ENCODE measurements at places on chromosomes 2 and 18.

DNA sequence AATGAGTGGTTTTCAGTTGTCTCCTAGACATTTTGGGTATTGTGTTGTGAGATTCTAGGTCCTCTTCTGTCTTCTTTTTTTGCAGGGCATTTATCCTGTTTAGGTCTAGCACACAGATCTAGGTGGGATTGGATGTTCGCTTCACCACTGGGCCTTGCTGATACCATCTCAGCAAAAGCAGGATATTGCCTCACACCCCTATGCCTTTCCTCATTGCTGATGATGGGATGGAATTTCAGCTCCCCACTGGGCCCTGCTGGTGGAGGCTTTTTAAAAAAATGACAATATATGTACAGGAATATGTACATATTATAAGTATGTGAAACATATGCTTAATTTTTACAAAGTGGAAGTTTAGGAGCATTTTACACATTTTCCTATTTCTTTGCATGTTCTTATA is 5.4 kb upstream of the TOGARAM2 start:
- DNase-seq, result no peak

DNA sequence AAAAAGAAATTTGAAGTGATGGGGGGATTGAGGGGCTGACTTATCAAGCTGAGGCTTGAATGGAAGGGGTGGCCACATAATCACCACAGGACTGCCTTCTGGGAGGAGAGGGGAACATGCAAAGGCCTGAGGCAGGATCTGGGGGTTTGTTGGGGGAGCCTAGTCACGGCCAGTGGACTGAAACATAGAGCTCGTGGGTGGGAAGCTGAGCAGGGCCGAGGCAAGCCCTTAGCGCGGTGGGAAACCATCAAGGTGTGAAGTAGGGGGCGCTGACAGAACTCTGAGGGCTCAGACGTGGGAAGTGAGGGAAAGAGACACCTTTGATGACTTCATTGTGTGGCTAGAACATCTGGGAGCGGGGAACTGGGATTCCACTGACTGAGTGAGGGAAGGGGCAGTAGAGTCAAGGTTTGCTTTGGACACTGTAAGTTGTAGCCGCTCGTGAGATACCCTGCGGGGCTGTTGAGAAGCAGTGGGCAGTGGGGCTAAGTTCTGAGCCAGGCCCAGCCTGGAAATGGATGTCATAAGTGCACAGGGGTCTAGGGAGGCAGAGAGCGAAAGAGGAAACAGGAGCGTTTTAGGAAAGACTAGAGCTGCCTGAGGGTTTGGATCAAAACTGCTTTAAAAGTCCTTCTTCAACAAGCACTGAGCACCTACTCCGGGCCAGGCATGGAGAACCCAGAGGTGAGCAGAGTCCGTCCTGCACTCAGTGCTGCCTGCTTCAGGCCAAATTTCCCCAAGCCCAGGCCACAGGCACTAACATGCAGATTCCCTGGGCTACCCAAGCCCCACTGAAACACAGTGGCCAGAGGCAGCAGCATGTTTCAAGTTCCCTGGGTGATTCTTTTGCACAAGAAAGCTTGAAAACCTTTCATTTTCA is 686 bp upstream of the SNORC start:
- no peak for DNase-seq

DNA sequence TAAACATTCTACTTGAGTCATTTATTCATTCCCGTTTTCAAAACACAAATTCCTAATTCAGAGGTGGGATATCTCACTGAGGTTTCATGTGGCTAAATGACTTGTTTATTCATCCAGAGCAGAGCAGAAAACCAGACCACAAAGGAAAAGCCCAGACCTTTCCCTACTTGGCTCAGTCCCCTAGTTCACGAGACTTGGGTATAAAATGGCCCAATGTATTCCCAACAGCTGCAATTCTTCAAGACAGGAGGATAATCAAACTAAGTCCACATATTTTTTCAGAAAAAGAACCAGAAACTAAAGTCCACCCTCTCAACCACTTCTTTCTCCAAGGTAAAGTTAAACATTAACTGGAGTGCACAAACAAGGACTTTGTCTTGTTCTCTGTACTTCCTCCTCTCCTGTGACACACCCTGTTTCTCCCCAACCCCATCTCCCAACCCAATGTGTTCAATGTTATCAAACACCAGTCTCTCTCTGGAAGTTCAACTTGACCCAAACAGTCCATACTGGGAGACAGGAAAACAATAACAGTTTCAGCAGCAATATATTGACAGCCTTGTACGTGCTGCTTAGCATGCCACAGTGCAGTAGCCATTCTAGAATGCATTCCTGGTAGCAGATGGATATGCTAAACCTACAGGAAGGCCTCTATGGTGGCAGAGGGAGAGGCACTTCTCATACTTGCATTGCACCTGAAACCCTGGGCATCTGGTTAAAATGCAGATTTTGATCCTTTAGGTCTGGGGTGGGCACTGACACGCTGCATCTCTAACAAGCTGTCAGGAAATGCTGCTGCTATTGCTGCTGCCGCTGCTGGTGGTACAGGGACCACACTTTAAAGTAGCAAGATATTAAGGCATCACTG is 110.7 kb downstream of the INO80D start:
- peak; percentile 55 for DNase-seq

DNA sequence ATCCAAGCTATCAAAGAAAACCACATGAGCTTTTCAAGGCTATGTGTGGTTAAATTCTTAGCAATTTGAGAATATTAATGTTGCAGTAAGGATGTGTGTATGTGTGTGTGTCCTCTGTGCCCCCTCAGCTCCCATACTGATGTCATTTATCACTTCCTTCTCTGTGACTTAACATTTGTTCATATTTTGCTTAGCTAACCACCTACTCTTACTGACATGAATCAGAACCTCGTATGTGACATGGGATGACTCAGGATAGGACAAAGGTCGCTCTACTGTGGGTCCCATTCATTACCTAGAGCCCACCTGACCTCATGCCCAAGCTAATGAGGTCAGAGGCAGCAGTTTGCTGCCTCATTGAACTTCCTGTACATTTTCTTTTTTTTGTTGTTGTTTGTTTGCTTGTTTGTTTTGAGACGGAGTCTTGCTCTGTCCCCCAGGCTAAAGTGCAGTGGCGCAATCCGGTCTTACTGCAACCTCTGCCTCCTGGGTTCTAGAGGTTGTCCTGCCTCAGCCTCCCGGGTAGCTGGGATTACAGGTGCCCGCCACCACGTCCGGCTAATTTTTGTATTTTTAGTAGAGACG is 36.3 kb downstream of the MOGAT1 start:
- DNase-seq, result no peak

DNA sequence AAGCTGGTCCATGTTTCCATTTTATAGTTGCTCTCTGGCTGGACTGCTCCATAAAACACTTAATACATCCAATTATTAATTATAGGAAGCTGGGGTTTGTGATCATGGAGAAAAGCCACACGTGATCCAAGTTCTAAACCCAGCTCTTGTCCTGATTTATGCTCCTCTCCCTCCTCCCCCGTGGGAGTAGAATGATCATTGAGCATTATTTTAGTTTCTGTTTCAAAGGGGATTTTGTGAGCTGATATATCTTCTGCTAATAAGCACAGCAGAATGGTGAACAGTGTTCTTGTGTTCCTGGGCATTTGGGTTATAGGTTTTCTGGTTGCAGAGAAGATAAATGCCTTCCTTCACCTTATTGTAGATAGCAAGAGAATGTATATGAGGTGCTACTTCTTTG is 135.7 kb upstream of the TMEM200C start:
- DNase-seq, result no peak

GRCh38 chr2:88959480-88960204 is 268.2 kb downstream of the RPIA start:
- no peak for DNase-seq

DNA sequence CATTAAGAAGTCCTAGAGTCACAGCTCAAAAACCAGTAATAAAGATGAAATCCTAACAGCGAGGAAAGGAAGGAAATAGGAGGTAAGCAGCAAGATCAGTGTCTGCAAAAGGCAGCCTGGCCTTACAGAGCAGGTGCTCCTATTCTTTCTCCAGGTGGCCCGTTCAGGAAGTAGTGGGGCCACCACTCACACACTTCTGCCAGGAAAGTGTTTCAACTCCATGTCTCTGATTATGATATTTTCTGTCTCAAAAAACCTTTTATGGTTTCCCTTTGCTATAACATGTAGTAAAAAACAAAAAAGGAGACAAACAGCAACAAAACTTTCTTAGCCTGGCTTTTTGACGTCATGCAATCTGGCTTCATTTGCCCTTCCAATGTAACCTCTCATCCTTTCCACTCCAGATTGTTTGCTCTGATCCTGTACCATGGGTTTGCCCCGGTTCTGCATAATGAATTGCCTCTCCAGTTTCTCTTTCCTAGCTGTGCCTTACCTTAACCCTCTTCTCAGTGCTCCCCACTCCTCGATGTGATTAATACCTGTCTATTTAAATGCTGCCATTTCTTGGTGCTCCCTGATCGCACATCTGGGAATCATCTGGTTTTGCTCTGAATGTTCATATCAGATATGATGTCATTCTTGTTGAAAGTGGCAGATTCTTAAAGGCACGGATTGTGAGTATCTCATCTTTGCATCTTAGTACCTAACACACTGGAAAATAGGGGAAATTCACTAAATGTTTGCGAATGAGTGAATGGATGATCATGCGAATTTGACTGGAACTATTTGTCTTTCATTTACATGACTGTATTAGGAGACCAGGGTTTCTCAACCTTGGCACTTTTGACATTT is 50.6 kb upstream of the PTPRM start:
- DNase-seq, result no peak

DNA sequence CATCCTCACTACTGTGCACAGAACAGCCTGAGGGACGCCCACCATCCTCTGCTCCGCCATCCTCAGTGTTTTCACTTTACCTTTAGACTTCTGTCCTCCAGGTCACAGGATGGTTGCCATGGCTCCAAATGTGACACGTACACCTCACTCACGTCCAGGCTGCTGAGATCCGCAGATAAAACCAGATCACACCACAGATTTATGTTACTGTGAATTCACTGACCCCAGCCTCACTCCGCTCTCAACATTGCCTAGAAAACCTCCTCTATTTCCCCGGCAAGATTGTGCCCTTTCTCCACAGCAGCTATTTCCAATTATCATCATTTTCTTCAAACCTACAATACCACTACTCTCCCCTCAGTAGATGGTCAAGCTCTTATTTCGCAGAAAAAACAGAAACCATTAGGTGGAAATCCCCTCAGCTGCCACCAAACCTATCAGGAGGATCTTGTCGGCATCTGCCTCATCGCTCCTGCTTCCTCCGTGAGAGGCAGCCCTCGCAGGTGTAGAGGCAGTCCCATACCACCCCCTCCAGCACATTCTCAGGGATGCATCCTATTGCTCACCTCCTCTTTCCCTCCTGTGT is 49.8 kb upstream of the SLC1A4 start:
- no peak for DNase-seq

Data from left renal pelvis (tissue), 4 donors.